ENCODE measurements at places on chromosomes 5 and 9.

GRCh38 chr9:34998266-34998665, 8.7 kb downstream of the DNAJB5 start:
- DNase-seq, result no peak

DNA sequence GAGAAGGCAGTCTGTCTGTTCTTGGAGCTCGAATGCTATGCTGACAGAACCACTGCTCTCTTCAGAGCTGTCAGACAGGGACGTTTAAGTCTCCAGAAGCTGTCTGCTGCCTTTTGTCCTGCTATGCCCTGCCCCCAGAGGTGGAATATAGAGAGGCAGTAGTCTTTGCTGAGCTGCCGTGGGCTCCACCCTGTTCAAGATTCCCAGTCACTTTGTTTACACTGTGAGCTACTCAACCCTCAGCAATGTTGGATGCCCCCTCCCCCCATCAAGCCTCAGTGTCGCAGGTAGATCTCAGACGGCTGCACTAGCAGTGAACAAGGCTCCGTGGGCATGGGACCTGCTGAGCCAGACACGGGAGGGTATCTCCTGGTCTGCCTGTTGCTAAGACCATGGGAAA, 344.2 kb downstream of the TMEM161B start:
- no peak for DNase-seq

GRCh38 chr9:128365525-128365924, 5.6 kb upstream of the URM1 start:
- DNase-seq, result no peak

DNA sequence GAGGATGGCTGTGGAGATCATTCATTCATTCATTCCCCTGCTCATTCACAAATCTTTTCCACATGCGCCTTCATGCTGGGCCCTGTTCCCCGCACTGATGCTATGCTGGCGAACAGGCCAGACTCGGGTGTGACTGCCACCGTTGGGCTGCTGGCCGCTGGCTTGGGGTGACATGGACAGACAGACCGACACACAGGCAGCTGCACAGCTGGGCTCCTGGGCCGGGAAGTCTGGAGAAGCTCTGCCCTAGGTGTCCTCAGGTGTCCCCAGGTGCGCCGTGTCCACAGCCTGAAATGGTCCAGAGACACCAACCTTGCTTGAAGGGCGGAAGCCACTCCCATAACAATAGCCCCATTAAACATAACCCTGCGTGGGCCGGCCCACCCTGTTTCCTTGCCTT, 35.0 kb upstream of the BARHL1 start:
- DNase-seq, result no peak

DNA sequence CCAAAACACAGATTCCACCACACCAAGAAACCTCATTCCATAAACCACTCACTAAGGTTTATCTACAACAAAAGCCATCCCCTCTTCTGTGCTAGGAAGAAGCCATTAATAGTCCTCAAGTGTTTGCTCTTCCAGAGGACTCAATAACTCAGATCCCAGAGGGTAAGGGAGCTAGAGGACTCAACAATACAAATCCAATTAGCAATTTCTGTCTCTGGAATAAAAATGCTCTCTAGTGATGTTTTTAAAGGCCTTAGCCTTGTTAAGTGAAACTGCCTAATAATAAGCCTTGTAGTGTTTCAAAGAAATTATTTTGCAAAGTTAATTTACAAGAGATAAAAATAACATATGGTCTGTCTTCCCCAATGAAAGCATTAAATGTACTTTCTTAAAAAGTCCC, 942.4 kb downstream of the CDH12 start:
- no peak for DNase-seq

DNA sequence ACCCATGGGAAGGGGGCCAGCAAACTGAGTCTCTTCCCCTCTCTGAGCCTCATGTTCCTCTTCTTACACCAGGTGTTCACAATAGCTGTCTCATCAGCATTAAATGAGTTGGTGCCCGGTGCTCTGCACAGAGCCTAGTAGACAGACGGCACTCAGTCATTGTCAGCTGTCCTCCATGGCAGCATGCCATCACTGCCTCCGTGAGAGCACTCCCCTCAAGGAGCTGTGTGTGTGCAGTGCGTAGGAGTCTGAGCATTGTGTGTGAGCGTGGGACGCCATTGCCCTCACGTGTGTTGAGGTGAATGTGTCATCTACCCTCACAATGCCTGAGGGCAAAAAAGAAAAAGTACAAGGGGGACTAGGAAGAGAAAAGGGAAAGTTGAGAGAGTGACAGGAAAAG, 536.5 kb downstream of the CDK5RAP2 start:
- DNase-seq, result no peak

GRCh38 chr5:39453606-39454005, 28.8 kb upstream of the DAB2 start:
- no peak for DNase-seq

- DNase-seq, result no peak
Observed at GRCh38 chr9:126504977-126505455, 108.7 kb upstream of the LMX1B start.

DNA sequence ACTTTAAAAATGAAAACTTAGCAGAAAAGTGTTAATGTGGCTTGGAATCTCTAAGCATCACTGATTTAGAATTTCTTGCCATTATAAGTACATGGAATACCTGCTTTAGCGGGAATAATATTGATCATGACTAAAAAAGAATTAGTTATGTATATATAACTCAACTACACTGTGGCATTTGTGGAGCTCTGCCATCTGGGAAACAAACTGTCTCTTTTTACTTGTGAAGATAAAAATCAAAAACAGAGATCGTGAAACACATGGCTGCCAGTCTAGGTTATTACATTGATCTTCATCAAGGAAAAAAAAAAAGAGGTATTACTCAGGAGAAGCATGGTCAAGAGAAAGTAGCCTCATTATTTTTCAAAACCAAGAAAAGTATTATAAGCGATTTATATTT, 287.4 kb downstream of the HTR1A start:
- DNase-seq, result no peak

- DNase-seq, result no peak
Observed at GRCh38 chr5:37077146-37077545, 172.0 kb downstream of the CPLANE1 start.

DNA sequence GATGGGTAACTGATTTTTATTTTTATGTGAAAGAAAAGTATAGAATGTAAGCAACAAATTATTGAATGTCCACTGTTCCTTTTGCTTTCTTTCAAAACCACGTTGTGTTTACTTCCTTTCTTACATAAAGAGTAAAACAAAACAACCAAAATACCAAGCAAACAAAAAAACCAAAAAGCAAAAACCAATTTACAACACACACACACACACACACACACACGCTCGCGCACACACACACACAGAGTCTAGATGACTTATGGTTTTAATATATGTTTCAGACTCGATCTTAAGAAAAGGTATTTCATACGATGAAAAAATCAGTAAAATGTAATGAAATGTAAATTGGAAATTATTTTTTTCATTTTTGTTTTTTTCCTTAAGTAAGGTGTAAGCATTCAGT, 80.3 kb downstream of the ADGRV1 start:
- DNase-seq, result no peak

- no peak for DNase-seq
Observed at GRCh38 chr9:2336055-2336454, 285.5 kb upstream of the VLDLR start.

DNA sequence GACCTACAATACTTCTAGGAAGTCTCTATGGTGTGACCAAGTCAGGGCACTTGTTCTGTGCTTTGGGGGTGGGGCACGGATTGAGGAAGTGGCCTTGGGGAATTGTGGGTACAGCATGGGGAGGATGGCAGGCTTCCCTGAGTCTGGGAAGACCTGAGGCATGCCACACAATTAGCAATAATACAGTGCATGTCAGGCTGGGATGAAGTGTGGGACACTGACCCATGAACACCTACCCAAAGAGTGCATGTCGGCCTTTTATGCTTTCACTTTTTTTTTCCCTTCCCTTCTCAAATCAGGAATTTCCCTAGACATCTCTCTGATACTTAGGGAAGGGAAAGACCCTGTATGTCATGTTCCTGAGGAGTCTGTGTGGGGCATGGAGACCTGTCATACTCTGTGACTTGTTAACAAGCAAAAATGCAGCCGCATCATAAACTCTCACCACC, 146.4 kb downstream of the PALM2AKAP2 start:
- no peak for DNase-seq

- DNase-seq, result no peak
Observed at GRCh38 chr9:134648701-134649530, 7.3 kb downstream of the COL5A1 start.

DNA sequence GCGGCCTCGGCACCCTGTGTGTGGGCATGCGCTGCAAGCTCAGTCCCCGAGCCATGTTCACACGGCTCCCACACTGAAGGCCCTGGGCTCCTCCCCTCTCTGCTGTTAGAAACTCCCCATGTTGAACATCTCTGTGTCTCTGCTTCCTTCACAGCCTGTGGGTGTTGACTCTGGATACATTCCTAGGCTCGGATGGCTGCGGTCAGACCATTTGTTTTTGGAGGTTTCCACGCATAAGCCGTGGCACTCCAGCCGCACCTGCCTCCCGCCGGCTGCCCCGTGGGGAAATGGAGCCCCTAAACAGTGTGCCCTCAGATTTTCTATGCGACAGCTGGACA, 31.2 kb upstream of the LRRC14B start:
- DNase-seq, result no peak

GRCh38 chr5:137310051-137310730, 188.9 kb downstream of the SPOCK1 start:
- no peak for DNase-seq

DNA sequence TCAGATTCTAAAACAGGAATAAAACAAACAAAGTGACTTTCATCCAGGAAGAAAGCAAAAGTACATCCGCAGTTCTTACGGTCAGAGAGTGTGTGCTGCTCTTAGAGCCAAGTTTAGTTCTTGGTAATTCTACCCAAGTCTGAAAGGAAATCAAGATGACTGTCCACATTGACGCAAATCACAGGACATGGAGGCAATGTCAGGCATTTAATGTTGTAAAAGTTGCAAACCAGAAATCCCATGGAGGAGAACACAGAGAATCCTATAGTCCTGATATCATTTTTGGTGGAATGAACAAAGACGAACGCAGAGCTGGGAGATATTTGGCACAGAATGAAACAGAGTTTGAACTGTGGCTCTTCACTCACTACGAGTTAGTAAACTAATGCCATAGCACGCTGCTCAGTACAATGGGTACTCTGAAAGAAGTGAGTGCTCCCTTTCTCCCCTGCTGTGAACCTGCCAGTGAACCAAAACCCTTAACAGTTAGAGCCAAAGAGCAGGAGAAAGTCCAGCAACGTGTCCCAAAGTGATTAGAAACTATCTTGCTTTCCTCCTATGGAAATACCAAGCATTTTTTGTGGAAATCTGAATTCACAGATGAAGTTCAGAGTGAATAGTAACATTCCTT, 74.3 kb downstream of the MUSK start:
- no peak for DNase-seq

- no peak for DNase-seq
Observed at GRCh38 chr5:124044613-124045012, 532.6 kb downstream of the CSNK1G3 start.

- no peak for DNase-seq
Observed at GRCh38 chr5:68374796-68375518, 159.4 kb downstream of the PIK3R1 start.

DNA sequence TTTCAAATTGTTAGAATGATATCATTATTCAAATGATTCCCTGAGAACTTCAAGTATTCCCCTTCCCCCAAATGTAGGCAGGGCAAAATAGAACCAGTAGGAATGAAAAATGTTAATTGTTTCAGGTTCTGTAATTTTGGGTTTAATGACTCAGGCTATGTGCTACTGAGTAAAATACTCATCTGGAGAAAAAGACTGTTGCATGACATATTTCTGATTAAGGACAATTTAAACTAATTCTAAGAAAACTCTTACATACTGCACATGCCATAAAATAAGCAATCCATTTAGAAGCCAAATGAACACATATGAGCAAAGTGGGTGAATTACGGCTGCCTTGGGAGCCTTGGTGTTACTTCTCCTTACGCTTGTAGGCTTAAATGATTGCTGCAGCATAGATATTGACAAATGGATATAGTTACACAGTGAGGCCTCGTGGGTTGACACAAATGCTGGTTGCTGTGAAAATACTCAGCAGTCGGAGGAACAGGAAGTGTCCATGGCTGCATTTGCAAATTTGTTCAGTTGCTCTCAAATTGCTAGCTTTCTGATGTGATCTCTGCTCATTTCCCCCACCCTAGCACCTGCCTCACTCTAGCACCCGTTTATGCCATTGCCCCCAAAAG, 174.9 kb upstream of the DMAC1 start:
- DNase-seq, result peak; percentile 46

GRCh38 chr5:159058716-159059636, 40.7 kb downstream of the EBF1 start:
- no peak for DNase-seq

- no peak for DNase-seq
Observed at GRCh38 chr5:179825655-179826182, 5.0 kb downstream of the SQSTM1 start.

GRCh38 chr9:77977210-77977611, 54.4 kb downstream of the GNAQ start:
- peak; percentile 47 for DNase-seq

GRCh38 chr5:148748702-148749392, 77.6 kb upstream of the ADRB2 start:
- DNase-seq, result no peak

- no peak for DNase-seq
Observed at GRCh38 chr5:112348387-112348786, 70.7 kb downstream of the EPB41L4A start.

DNA sequence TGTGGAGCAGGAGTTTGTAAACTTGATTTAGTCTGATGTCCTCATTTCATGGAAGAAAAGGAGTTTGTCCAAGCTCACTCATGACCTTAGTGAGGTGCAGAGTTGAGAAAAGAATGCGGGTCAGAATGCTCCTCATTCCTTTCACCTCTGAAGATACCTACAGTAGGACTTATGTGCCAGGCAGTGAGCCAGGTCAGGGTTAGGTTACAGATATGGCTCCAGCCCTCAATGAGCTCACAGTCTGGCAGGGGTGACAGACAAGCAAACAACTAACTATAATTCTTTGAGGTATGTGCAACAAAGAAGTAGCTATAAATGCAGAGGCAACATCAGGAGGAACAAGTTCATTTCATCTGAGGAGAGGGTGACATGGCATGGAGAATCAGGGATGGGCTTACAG, 102.5 kb downstream of the SPATA31D1 start:
- DNase-seq, result no peak

DNA sequence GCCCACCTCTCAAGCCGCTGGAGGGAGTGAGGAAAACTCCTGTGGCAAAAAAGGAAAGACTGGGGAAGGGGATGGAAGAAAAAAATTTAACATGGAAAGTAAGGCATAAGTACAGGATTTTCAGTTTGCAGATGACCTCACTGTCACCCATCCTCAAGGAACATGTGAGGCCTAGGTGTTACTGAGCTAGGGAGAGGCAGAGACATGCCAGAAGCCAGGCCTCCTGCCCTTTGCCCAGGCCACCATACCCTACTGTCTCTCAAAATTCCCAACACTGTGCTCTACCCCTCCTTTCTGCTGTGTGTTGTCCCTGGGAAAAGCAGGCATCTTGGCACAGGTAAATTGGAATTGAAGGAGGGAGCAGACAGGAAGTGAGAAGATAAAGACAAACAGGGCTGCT, 4.4 kb upstream of the MGAT1 start:
- no peak for DNase-seq

- DNase-seq, result no peak
Observed at GRCh38 chr5:154593796-154594195, 115.8 kb upstream of the HAND1 start.
